Glutamatergic neuron (in vitro differentiated cells): ENCODE measurements at places on chromosomes 5 and 9. TPM values are rescaled to one million over a fixed set of nuclear protein-coding genes. Genes with fewer than 3 reads are reported as not detected.

DNA sequence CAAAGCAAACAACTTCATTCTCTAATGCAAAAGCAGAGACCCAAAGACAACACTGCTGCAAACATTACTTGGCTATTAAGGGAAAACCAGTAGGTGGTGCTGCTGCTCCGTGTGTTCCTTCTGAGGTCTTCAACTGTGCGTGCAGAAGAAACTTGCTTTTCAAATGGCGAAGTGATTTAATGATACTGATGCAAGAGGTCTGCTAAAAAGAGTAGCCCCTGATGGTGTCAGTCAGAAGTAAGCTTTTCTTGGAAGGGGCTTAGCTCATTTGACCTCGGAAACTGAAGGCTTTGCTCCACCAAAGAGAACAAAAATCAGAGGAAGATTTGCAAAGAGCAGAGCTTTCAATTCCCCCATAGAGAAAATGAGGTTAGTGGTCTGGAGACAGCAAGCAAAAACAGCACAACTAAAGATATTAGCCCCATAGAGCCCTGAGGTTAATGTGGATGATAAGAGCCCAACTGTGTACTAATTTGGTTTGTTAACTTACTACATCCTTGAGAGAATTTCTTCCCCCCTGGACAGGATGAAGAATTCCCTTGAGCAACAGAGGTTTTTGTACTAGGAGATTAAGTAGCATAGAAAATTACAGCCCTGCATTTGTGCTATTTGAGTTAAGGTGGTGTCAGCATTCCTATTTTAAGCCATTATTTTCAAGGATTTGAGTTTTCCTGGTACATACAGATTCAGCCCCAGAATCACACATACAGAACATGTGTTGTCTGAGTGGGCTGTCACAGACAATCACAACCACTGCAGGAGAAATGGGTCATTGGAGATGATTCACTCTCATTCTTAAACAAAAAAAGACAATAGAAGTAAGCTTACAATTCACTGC, 153.2 kb upstream of the C9orf72 start:
- peaks cover 5% of the 10 kb centered on the region for H3K27me3 ChIP-seq
- no peaks in the 10 kb centered on the region for H3K36me3 ChIP-seq
- DNase-seq = peak; percentile 74
- H3K4me1 ChIP-seq = peaks cover 17% of the 10 kb centered on the region
- H3K4me3 ChIP-seq = no peak overlapping the region

- H3K4me3 ChIP-seq = no peak overlapping the region
- no peaks in the 10 kb centered on the region for H3K4me1 ChIP-seq
- peaks cover 3% of the 10 kb centered on the region for H3K27me3 ChIP-seq
- H3K27ac ChIP-seq = no peak overlapping the region
These were observed 122.7 kb upstream of the TNC start for GRCh38 chr9:115240676-115241075.

DNA sequence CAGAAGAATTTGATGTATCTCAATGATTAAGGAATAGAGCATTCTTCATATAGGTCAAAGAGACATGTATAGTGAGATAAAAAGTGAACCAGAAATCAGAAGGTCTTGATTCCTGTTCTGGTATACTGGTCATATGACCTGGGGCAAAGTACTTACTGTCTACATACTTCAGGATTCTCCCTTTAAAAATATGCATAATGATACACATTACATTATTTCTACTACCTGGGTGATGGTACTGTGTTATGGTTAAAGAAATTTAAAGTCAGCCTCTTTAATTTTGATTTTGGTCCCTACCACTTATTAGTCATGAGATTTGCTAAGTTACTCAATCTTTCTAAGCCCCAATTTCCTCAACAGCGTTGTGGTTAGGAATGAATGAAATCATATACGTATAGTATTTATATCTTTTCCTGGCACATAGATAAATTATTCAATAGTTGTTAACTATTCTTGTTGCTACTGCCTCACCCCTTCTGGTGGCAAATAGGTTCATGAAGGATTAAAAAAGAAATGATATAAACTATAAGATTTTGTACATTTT, 984.1 kb downstream of the TLE4 start:
- no peak for DNase-seq
- no peaks in the 10 kb centered on the region for H3K36me3 ChIP-seq
- no peak overlapping the region for H3K27ac ChIP-seq
- H3K4me1 ChIP-seq = peaks cover 9% of the 10 kb centered on the region
- H3K27me3 ChIP-seq = peaks cover 2% of the 10 kb centered on the region
- H3K4me3 ChIP-seq = no peak overlapping the region

DNA sequence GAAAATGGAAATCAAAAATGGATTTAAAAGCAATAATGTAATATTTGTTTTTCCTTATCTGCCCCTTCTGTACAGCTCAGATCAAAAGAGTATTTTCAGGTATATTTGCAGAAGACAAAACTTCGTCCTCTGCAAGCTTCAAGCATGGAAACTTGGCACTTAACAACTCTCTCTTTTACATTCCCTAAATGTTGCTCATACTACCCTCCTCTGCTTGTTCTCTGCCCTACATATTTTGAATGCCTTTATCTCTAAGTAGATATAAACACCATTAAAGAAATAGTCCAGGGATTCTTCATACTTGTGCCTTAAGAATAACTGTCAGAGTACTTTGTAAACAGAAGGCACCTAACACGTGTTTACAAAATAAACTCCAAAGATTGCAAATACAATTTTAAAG, 19.2 kb upstream of the SMC2 start:
- DNase-seq = no peak
- no peak overlapping the region for H3K4me3 ChIP-seq
- H3K27ac ChIP-seq = no peak overlapping the region

The C6 gene
- total RNA-seq = not detected

The MLANA gene
- not detected for total RNA-seq

DNA sequence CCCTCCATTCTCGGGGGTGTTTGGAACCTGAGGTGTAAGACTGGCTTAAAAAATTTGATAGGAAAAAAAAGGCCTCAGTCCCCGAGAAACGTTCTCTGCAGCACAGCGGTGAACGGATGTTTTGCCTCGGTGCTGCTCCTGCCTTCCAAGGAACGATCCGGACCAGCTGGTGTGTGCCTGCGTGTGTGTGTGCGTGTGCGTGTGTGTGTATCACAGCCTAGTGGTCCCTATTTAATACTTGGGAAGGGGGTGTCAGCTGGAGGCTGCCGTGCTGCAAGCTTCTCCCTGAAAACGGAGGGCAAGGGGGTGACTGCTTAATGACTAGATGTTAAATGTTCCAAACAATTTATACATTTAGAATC, 76.9 kb downstream of the LHX2 start:
- no peak overlapping the region for H3K27ac ChIP-seq
- H3K36me3 ChIP-seq = peaks cover 11% of the 10 kb centered on the region
- peaks cover 2% of the 10 kb centered on the region for H3K27me3 ChIP-seq
- no peaks in the 10 kb centered on the region for H3K4me1 ChIP-seq
- DNase-seq = no peak

- H3K27me3 ChIP-seq = peaks cover 4% of the 10 kb centered on the region
- peak; percentile 40 for DNase-seq
- no peak overlapping the region for H3K4me3 ChIP-seq
- H3K36me3 ChIP-seq = no peaks in the 10 kb centered on the region
- H3K27ac ChIP-seq = no peak overlapping the region
These were observed 23.9 kb upstream of the CPLX2 start for GRCh38 chr5:175847503-175847902.

The PDCD1LG2 gene
- not detected for total RNA-seq

The AQP7 gene
- not detected for total RNA-seq

- no peak overlapping the region for H3K27ac ChIP-seq
- no peaks in the 10 kb centered on the region for H3K4me1 ChIP-seq
- no peaks in the 10 kb centered on the region for H3K27me3 ChIP-seq
- H3K36me3 ChIP-seq = no peaks in the 10 kb centered on the region
These were observed 272.0 kb upstream of the ACTBL2 start for GRCh38 chr5:57754616-57755015.

- H3K27ac ChIP-seq = no peak overlapping the region
- no peaks in the 10 kb centered on the region for H3K27me3 ChIP-seq
- peaks cover 19% of the 10 kb centered on the region for H3K4me1 ChIP-seq
- no peak overlapping the region for H3K4me3 ChIP-seq
These were observed 17.3 kb upstream of the ANGPTL2 start for GRCh38 chr9:127139775-127140174.
